ENCODE measurements at places on chromosomes 4 and X. TPM values are rescaled to one million over a fixed set of nuclear protein-coding genes. Genes with fewer than 3 reads are reported as not detected.

SSX2B gene
- total RNA-seq = not detected

MTMR8 gene
- 5.2 TPM for total RNA-seq

H2AZ1 gene
- 69.9 TPM for total RNA-seq

CRLF2 gene
- 1.1 TPM for total RNA-seq

GABRA4 gene
- not detected for total RNA-seq

DNA sequence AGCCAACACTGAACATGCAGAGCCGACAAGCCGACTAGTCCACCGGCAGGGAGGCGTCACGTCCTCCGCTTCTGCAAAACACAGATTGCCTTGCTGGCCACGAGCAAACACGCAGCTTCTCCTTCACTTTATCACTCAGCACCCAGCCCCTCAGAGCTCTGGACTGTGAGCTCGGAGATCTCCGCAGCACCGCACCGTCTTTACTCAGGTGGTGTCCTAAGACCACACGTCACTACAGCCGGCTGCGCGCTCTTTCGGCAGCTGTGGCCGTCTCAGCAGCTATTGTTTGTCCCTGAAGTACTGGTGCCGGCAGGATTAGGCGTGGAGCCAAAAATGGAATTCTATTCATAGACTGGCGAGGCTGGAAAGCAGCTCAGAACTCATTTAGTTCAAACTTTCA lies 72.0 kb downstream of the FAT1 start:
- DNase-seq = no peak

DNA sequence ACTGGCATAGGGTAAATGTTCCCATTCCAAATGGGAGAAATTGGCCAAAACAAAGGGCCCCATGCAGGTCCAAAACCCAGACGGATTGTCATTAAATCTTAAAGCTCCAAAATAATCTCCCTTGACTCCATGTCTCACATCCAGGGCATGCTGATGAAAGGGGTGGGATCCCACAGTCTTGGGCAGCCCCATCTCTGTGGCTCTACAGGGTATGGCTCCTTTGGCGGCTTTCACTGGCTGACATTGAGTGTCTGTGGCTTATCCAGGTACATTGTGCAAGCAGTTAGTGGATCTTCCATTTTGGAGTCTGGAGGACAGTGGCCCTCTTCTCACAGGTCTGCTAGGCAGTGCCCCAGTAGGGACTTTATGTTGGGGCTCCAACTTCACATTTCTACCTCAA lies 772.9 kb upstream of the INTU start:
- DNase-seq = no peak

DNA sequence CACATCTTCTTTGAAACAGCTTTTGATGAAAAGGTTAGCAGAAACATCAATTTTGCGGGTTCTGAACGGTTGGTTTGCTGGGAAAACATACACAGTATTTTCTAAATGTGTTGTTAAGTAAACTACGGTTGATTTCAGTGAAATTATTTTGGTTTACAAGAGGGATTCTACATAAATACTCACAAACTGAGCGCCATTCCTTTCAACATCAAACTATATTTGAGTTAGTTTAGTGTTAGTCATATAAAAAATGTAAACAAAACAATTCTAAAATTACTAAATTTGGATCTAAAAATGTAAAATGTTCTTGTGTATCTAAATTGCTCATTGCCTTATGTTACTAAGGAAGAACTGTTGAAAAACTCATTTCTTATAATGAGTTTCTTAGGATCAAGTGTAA lies 425.6 kb downstream of the PCDH18 start:
- DNase-seq = no peak

DNA sequence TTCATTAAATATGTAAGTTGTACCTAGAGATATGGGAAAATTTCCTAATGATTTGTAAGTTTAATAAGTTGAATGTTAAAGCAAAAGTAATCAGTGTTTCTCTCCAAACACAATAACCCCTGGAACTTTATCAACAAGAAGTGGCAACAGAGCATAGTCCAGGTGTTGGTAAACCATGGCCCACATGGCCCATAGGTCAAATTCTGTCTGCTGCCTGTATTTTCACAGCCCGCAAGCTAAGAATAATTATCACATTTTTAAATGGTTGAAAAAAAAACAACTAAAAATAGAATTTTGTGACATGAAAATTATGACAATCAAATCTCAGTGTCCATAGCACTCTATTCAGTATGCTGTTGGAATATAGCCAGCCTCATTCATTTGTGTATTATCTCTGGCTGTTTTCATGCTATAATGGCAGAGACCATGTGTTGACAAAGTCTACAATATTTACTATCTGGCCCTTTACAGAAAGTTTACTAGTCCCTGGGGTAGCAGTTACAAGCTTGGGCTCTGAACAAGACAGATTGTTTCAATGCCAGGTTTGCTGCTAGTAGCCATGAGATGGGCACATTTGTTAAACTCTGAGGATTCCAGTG lies 395.8 kb downstream of the GASK1B start:
- DNase-seq = no peak

DNA sequence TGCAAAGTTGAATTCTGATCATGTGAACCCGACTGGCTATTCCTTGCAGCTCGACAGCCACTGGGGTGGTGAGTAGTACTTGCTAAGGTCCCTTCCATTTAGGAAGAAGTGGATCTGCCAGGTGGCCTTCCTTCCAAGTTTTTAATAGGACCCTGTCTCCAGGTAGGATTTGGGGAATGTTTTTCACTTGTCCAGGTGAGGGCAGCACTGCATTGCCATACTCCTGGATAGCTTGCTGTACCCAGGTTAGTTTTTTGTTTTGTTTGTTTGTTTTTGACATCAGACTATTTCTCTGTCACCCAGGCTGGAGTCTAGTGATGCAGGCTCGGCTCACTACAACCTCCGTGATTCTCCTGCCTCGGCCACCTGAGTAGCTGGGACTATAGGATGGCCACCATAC lies 29.8 kb downstream of the SAGE1 start:
- DNase-seq = no peak

GRCh38 chrX:10190367-10190766 lies 33.6 kb downstream of the CLCN4 start:
- DNase-seq = no peak

- DNase-seq = no peak
Measured at GRCh38 chr4:176123710-176124407, 58.2 kb downstream of the WDR17 start.

- DNase-seq = no peak
Measured at GRCh38 chrX:590693-591404, 39.7 kb upstream of the SHOX start.

- DNase-seq = no peak
Measured at GRCh38 chr4:171676555-171677215, 136.5 kb upstream of the GALNTL6 start.

DNA sequence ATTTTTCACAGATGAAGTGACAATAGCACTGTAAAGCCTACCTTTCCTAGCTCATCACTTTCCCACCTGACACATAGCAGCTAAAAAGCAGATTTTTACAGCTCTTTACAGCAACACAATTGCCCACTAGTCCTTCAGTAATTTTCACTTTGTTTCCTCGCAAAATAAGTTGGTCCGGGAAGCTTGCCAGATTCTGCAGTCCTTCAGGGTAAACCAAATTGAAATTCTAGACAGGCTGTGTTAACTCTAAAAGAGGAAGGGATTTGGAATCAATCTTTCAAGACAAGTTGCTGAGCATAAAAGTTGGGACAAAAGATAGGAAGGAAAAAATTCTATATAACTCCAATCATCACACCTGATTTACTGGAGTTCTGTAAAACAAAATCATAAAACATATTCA lies 8.7 kb downstream of the C1QTNF7 start:
- DNase-seq = no peak

GRCh38 chrX:10010686-10011085 lies 43.5 kb downstream of the CLDN34 start:
- no peak for DNase-seq

GRCh38 chr4:139783741-139784484 lies 118.3 kb downstream of the MGST2 start:
- no peak for DNase-seq

DNA sequence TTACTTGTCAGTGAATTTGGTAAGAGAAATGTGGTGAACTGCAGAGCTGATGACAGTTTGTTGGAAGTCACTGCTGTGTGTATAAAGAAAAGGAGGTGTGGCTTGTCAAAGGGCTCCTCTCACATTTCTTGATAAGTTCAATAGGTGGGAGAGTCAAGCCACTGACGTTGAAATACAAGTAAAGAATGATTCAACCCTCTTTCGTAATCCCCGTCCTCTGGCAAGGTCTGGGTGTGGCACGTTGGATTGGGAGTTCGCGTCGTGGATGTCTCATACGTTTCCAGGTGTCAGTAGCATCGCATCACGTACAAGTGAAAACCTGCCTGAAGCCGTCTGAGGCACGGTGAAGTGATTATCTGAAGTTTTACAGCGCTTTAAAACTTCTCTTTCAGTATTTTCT lies 76.4 kb downstream of the EGF start:
- DNase-seq = no peak

- no peak for DNase-seq
Measured at GRCh38 chrX:57156397-57157049, 19.3 kb upstream of the SPIN2A start.

Data from posterior vena cava (tissue), 2 donors.